ENCODE measurements at places on chromosomes 2 and 18. TPM values are rescaled to one million over a fixed set of nuclear protein-coding genes. Genes with fewer than 3 reads are reported as not detected.

ZNF521 gene
- 12.2 TPM for total RNA-seq

COL6A3 gene
- 13.0 TPM for total RNA-seq

STON1 gene
- total RNA-seq = 2.0 TPM

OTOS gene
- not detected for total RNA-seq

HOXD1 gene
- 9.3 TPM for total RNA-seq

HOXD10 gene
- 18.8 TPM for total RNA-seq

GPAT2 gene
- 1.7 TPM for total RNA-seq

DUSP2 gene
- total RNA-seq = 4.4 TPM
